ENCODE measurements at places on chromosomes 6 and 20. TPM values are rescaled to one million over a fixed set of nuclear protein-coding genes. Genes with fewer than 3 reads are reported as not detected.

GRCh38 chr6:89032599-89032998 is 48.0 kb upstream of the PNRC1 start:
- H3K36me3 ChIP-seq: no peaks in the 10 kb centered on the region
- DNase-seq: no peak
- no peaks in the 10 kb centered on the region for H3K27me3 ChIP-seq
- peaks cover 8% of the 10 kb centered on the region for H3K4me1 ChIP-seq
- H3K27ac ChIP-seq: no peak overlapping the region

DNA sequence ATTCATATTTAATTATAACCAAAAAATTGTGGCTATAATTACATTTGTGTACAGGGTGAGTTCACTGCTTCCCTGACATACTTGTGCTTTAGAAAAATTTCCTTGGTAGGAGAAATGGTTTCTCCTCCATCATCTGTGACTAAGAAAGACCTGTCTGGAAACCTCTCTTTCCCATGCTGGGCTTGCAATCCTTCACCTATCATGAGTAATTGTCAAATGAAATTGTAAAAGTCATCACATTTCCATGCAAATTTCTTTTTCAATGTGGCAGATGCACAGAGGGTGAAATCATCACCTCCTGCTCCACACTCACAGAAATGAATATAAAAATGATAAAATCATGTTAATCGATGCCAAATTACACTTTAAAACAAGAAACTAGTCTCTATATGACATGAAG is 1.5 kb upstream of the SIRPB1 start:
- H3K4me3 ChIP-seq: no peak overlapping the region
- no peak overlapping the region for H3K27ac ChIP-seq
- no peaks in the 10 kb centered on the region for H3K4me1 ChIP-seq

GRCh38 chr6:146548898-146549374 is 5.3 kb downstream of the RAB32 start:
- peaks cover 4% of the 10 kb centered on the region for H3K36me3 ChIP-seq
- no peak overlapping the region for H3K27ac ChIP-seq
- H3K27me3 ChIP-seq: no peaks in the 10 kb centered on the region
- DNase-seq: no peak
- peaks cover 6% of the 10 kb centered on the region for H3K4me1 ChIP-seq
- no peak overlapping the region for H3K4me3 ChIP-seq

- H3K4me3 ChIP-seq: no peak overlapping the region
- no peak overlapping the region for H3K27ac ChIP-seq
- no peaks in the 10 kb centered on the region for H3K27me3 ChIP-seq
- no peaks in the 10 kb centered on the region for H3K36me3 ChIP-seq
Observed at GRCh38 chr6:74638412-74638811, 567.4 kb downstream of the COL12A1 start.

GRCh38 chr20:23622839-23623343 is 14.9 kb downstream of the CST3 start:
- H3K4me1 ChIP-seq: peaks cover 4% of the 10 kb centered on the region
- H3K27me3 ChIP-seq: no peaks in the 10 kb centered on the region

GRCh38 chr20:9160757-9161156 is 91.9 kb downstream of the PLCB4 start:
- peak; percentile 5 for DNase-seq
- H3K27me3 ChIP-seq: no peaks in the 10 kb centered on the region
- no peak overlapping the region for H3K27ac ChIP-seq
- H3K36me3 ChIP-seq: no peaks in the 10 kb centered on the region
- H3K4me1 ChIP-seq: no peaks in the 10 kb centered on the region

Gene PEX7
- 18.0 TPM for total RNA-seq

Gene SAPCD1
- 0.50 TPM for total RNA-seq

Gene OR12D3
- not detected for total RNA-seq

Gene PTPRT
- not detected for total RNA-seq

Gene TREML2
- not detected for total RNA-seq
